ENCODE measurements at places on chromosomes 2 and 18. TPM values are rescaled to one million over a fixed set of nuclear protein-coding genes. Genes with fewer than 3 reads are reported as not detected.

TOGARAM2 gene
- total RNA-seq = 0.99 TPM

GALNT3 gene
- 0.26 TPM for total RNA-seq

SGPP2 gene
- total RNA-seq = 0.42 TPM

- H3K4me1 ChIP-seq = no peaks in the 10 kb centered on the region
- H3K4me3 ChIP-seq = no peak overlapping the region
- H3K27me3 ChIP-seq = no peaks in the 10 kb centered on the region
Observed at GRCh38 chr2:25567406-25567805, 106.0 kb downstream of the DTNB start.

GRCh38 chr2:18519914-18520450 is 40.5 kb downstream of the RDH14 start:
- no peak for DNase-seq
- no peaks in the 10 kb centered on the region for H3K36me3 ChIP-seq
- no peaks in the 10 kb centered on the region for H3K27me3 ChIP-seq
- peak overlapping the region; percentile 86 for H3K27ac ChIP-seq
- H3K4me1 ChIP-seq = peaks cover 93% of the 10 kb centered on the region
- H3K4me3 ChIP-seq = no peak overlapping the region

GRCh38 chr18:28068207-28068606 is 108.7 kb downstream of the CDH2 start:
- peaks cover 4% of the 10 kb centered on the region for H3K4me1 ChIP-seq
- H3K27me3 ChIP-seq = no peaks in the 10 kb centered on the region
- DNase-seq = no peak
- no peak overlapping the region for H3K27ac ChIP-seq
